Cerebellar nuclear complex (tissue), 1 donor: ENCODE measurements at places on chromosomes 1 and 21.

GRCh38 chr1:225362805-225363204, 65.0 kb downstream of the LBR start:
- no peak for DNase-seq

- DNase-seq, result no peak
Observed at GRCh38 chr1:106608841-106609240, 447.6 kb upstream of the PRMT6 start.

GRCh38 chr1:7247158-7247557, 461.9 kb downstream of the CAMTA1 start:
- no peak for DNase-seq

DNA sequence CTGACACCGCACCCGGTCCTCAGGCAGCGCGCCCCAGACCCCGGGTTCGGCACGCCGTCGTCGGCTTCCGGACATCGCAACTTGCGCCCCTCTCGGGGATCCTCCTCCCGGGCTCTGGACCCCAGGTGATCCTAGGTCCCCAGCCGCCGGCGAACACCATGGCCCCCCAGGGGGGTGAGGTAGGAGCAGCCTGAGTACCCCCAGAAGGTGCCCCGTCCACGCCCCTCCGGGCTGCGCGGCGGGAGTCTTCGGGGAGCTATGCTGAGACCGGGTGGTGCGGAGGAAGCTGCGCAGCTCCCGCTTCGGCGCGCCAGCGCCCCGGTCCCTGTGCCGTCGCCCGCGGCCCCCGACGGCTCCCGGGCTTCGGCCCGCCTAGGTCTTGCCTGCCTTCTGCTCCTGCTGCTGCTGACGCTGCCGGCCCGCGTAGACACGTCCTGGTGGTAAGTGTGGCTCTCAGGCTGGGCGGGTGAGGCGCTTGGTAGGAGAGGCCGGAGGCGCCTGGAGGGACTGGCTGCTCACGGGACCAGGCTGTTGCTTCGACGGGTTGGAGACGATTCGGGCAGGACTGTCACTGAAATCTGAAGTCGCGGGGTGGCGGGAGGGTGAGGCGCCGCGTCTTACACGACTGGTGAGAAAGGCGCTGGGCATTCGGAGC, 367 bp downstream of the WNT2B start:
- no peak for DNase-seq

- no peak for DNase-seq
Observed at GRCh38 chr1:158932171-158932570, 819 bp downstream of the PYHIN1 start.

GRCh38 chr21:35376406-35377135, 327.5 kb upstream of the RUNX1 start:
- DNase-seq, result no peak

- no peak for DNase-seq
Observed at GRCh38 chr1:224592636-224593582, 23.2 kb upstream of the CNIH3 start.

DNA sequence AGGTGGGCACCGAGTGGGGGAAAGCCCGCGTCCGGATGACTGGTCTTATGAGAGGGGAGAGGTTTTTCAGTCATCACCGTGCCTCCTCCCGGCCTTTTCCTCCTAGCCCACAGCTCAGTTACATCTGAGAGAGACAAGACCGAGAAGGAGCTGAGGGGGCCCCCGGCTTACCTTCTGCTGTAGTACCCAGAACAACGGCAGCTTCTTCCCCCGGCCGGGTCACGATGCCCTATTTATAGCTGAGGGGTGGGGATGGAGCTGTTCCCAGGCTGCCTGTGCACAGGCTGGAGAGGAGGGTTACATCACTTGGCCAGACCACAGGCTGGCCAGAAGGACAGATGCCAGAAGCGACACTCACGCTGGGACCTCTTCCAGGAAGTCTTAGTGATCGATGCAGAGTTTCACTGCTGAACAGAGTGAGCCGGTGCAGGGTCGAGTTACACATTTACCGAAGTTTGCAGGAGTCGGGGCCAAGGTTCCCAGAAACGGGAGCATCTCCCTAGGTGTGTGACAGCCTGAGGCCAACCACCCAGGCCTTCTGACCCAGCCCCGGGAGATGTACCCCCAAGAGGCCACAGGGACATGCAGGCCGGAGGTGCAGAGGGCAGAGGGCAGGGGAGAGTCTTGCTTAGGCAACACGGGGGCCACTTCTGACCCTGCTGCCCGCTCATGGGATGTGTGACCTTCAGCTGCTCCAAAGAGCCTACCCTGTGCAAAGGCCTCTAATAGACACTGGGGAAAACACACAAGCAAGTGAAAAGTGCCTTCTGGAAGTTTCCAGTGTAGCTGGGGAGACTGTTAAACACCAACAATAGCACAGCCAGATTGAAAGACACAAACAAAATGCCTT, at the start of gene AGT:
Gene AGT (minus strand): TSS at position 208 of the 850 bp plus-strand sequence. CDS start 3,299 bp downstream, outside the sequence.
- DNase-seq, result peak; percentile 94

GRCh38 chr1:115289940-115290339, 48.1 kb downstream of the NGF start:
- DNase-seq, result no peak

GRCh38 chr1:241998412-241998921, 431 bp downstream of the MAP1LC3C start:
- DNase-seq, result no peak

DNA sequence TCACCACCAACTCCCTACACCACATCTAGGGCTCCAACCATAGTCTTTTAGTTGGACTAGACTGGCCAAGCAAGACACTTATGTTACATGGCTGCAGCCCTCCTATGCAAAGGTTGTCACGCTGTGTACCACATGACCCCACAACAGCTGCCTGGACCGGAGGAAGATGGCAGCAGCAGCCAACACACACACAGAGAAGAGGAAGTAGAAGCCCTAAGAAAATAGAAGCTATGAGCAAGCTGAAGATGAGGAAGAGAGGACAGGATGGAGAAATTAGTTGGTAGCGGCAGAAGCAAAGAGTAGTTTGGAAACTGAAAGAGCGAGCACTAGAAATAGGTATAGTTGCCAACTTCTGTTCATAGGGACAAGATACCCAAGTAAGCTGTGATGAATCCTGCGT, 60.8 kb upstream of the RALGPS2 start:
- DNase-seq, result no peak

DNA sequence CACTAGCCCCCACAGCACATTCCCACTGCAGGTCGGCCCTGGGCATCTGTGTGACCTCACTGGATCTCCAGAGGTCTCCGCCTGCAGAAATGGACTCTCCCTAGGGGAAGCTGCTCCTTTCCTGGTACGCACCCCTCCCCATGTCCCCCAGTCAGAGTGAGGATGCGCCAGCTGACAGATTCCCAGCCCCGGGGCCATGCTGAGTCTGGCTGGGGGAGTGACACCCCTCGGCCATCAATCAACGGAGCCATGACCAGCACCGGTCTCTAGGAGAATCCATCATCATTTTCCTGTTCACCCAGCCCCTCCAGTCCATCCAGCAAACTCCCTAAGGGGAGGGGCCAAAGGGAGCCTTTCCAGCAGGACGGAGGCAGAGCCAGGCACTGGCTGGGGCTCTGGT, 68.7 kb upstream of the PAX7 start:
- no peak for DNase-seq

DNA sequence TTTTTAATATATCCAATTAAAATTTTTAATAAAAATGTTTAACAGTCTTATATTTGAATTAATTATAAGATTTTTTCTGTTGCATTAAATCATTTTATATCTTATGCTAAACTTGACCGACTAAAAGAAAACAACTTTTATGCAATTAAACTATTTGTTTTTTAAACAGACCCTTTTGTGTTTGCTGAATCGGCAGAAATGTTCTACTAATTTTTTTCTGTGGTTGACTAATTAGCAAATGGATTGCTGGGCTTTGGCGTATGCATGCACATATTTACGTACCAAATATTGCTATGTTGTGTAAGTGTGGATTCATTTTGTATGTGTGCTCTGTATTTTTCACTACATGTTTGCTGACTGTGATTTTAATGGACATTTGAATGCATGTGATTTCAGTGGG, 174.8 kb downstream of the PBX1 start:
- no peak for DNase-seq

- DNase-seq, result no peak
Observed at GRCh38 chr1:94554580-94554979, 13.0 kb upstream of the F3 start.

GRCh38 chr1:2979191-2980072, 41.8 kb upstream of the ACTRT2 start:
- no peak for DNase-seq

DNA sequence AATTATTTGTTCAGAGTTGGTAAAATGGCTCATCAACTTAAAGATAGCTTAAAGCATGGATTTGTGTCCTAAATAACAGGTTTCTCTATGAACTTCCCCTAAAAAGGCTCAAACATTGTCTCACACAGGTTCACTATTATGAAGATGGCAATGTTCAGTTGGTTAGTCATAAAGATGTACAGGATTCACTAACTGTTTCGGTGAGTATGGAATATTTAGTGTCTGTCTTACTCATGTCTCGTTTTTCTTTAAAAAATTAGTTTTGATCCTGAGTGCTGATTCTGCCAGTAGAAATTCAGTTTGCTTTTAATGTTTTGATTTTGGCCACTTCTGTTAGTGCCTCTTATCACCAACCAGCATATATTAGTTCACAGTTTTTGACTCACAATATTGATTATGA, 7.5 kb upstream of the MOV10 start:
- no peak for DNase-seq

GRCh38 chr1:54132495-54132894, 20.3 kb downstream of the CDCP2 start:
- no peak for DNase-seq

DNA sequence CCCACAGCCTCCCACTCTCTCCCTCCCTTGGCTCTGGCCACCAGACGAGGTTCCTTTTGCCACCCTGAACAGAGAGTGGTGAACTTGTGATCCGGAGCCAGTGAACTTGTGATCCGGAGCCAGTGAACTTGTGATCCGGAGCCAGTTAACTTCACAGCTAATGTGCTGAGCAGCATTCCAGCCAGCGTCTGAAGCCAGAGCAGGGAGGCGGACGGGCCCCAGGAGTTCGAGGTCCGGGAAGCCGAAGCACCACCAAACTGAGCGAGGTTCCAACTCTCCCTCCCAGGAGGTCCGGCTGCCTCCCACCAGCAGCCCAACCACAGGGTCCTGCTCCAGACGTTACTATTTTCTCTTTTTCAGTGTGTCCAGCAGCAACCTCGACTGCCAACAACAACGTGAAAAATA, 85.8 kb downstream of the SYF2 start:
- DNase-seq, result no peak

GRCh38 chr1:64675718-64676345, 69.0 kb upstream of the RAVER2 start:
- no peak for DNase-seq

DNA sequence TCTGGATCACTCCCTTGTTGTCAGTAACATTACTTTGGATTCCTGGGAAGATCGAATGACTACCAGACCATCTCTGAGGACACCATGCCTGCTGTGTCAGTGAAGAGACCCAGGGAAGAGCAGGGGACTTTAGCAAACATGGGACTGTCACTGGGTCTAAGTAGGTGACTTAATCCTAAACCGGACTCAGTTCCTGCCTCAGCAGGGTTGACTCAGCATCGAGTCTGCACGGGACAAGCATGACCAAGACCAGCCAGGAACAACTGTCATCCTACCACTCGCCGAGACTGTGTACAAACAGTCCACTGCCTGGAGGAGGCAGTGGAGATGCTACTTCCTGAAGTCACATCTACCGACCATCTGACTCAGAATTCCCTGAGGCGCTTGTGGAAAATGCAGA, 53.2 kb upstream of the RAB4A start:
- DNase-seq, result no peak

- no peak for DNase-seq
Observed at GRCh38 chr1:42266253-42267135, 68.5 kb downstream of the FOXJ3 start.

DNA sequence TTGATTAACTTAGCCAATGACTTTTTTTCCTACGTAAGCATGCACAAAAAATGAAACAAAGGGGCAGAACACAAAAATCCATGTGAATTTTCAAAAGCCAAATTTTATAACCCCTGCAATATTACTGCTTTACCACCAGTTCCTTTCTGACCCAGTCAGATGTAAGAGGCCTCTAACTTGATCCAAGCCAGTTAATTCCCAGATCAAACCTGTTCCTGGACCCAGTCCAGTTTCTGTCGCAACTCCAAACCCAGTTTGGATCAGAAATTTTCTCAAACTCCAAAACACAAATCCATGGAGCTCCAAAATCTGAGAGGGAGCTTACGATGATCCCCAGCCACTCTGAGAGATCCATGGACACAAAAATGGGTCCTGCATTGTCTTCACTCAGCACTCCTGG, 7.8 kb upstream of the ZYG11A start:
- no peak for DNase-seq

- no peak for DNase-seq
Observed at GRCh38 chr1:32447469-32448185, 17.2 kb upstream of the ZBTB8B start.

DNA sequence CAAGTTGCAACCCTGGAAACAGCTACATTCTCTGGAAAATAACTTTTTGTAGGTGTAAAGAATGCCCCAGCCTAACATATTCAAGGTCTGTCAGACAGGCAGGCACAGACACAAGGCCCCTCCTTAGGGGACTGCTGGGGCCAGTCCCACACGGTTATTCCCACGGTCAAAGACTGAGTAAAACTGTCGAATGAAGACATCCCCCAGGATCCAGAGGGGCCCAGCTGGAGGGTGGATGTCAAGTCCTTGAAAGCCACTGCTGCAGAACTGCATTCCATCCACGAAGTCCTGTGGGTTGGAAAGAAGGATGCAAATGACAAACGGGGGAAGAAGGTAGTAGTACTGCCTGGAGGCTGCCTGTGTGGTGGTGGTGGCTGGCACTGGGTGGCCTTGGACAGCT, 6.9 kb upstream of the RAB7B start:
- no peak for DNase-seq

DNA sequence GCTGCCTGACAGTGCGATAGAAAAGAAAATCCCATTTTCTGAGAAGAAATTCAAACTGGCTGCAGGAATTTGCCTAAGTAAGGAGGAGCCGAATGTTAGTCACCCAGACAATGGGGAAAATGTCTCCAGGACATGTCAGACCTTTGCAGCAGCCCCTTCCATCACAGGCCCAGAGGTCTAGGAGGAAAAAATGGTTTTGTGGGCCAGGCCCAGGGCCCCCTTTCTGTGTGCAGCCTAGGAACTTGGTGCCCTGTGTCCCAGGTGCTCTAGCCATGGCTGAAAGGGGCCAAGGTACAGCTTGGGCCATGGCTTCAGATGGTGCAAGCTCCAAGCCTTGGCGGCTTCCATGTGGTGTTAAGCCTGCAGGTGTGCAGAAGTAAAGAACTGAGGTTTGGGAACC, 14.6 kb downstream of the ZBTB21 start:
- DNase-seq, result no peak

GRCh38 chr1:84236256-84236655, 65.3 kb upstream of the SAMD13 start:
- no peak for DNase-seq

DNA sequence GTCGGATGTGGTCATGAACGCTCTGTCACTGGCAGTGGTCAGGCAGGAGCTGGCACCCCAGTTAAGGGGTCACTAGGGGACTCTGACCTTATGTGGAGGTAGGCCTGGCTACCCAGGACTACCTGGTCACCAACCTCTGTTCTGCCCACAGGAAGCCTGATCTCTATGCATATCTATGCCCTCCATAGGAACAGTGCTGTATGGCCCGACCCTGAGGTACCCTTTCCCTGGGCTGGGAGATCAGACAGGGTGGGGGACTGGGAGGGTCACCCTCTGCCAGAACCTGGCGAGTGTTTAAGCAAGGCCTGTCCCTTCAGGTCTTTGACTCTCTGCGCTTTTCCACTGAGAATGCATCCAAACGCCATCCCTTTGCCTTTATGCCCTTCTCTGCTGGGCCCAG, 19.0 kb downstream of the CYP4B1 start:
- DNase-seq, result no peak

- no peak for DNase-seq
Observed at GRCh38 chr1:6907676-6908434, 122.6 kb downstream of the CAMTA1 start.
